Psoas muscle (tissue), 8 donors: ENCODE measurements at places on chromosomes 2 and 18. TPM values are rescaled to one million over a fixed set of nuclear protein-coding genes. Genes with fewer than 3 reads are reported as not detected.

- H3K27me3 ChIP-seq, result no peaks in the 10 kb centered on the region
- no peaks in the 10 kb centered on the region for H3K4me1 ChIP-seq
- H3K36me3 ChIP-seq, result no peaks in the 10 kb centered on the region
- no peak overlapping the region for H3K4me3 ChIP-seq
- H3K27ac ChIP-seq, result no peak overlapping the region
- DNase-seq, result no peak
Measured at GRCh38 chr18:8751692-8752091, 46.3 kb downstream of the MTCL1 start.

DNA sequence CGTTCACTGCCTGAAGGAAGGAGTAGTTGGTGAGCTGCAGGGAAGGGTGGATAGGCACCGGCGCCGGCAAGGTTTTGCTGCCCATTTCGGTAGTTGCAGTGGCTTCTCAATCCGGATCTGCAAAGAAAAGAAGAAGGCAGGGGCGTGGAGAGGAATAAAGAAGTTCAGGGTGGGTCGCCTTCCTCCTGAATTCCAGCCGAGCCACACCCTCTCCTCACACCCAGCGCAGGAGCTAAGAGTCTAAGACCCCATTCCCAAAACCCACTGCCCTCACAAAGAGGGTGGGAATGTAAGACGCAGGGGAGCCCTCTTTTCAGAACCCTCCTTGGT lies 4.7 kb downstream of the OSR1 start:
- H3K36me3 ChIP-seq, result no peaks in the 10 kb centered on the region
- no peaks in the 10 kb centered on the region for H3K27me3 ChIP-seq
- no peak for DNase-seq
- peaks cover 7% of the 10 kb centered on the region for H3K4me1 ChIP-seq

GRCh38 chr2:225022188-225022587 lies 20.1 kb downstream of the DOCK10 start:
- no peak for DNase-seq
- H3K4me3 ChIP-seq, result no peak overlapping the region
- no peak overlapping the region for H3K27ac ChIP-seq
- no peaks in the 10 kb centered on the region for H3K4me1 ChIP-seq
- no peaks in the 10 kb centered on the region for H3K36me3 ChIP-seq
- H3K27me3 ChIP-seq, result no peaks in the 10 kb centered on the region

Gene SOX11
- 0.07 TPM for total RNA-seq

Gene RNU2-63P
- not detected for total RNA-seq

Gene DNAJC5G
- not detected for total RNA-seq
